Nephron progenitor cell (in vitro differentiated cells): ENCODE measurements at places on chromosomes 5 and 9.

- no peak for DNase-seq
Observed at GRCh38 chr9:119792242-119792641, 423.0 kb upstream of the BRINP1 start.

- DNase-seq = no peak
Observed at GRCh38 chr5:171597946-171598640, 178.6 kb downstream of the FGF18 start.

- DNase-seq = no peak
Observed at GRCh38 chr5:84393969-84394368, 9.3 kb upstream of the EDIL3 start.

DNA sequence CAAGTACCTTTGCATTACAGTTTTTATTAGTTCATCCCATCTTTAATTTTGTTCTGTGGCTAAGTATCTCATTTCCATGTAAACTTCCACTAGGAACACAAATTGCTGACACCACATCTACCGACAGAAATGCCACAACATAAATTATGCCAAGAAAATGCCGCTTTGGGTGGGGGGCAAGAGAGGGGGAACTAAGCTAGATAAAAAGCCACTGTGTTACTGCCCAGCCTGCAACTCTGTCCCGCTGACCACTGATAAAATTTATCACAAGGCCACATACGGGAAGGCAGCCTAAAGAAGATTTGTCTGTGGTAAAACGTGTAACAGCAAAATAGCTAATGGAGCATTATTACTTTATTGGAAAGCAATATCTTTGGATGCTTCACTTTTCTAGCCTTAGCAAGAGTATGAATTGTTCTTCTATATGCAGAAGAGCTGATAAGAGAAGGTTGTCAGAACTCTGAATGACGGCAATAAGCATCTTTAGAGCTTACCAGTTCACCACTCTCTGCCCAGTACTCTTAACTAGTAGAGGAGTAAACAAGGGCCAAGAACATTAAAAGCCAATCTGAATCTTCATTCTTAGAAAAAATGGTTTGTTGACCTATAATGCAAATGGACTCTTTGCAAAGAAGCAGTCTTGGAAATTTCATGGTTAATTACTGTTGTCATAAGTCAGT lies 172.2 kb upstream of the MEF2C start:
- no peak for DNase-seq

GRCh38 chr5:132098151-132098594 lies 24.6 kb downstream of the CSF2 start:
- no peak for DNase-seq

DNA sequence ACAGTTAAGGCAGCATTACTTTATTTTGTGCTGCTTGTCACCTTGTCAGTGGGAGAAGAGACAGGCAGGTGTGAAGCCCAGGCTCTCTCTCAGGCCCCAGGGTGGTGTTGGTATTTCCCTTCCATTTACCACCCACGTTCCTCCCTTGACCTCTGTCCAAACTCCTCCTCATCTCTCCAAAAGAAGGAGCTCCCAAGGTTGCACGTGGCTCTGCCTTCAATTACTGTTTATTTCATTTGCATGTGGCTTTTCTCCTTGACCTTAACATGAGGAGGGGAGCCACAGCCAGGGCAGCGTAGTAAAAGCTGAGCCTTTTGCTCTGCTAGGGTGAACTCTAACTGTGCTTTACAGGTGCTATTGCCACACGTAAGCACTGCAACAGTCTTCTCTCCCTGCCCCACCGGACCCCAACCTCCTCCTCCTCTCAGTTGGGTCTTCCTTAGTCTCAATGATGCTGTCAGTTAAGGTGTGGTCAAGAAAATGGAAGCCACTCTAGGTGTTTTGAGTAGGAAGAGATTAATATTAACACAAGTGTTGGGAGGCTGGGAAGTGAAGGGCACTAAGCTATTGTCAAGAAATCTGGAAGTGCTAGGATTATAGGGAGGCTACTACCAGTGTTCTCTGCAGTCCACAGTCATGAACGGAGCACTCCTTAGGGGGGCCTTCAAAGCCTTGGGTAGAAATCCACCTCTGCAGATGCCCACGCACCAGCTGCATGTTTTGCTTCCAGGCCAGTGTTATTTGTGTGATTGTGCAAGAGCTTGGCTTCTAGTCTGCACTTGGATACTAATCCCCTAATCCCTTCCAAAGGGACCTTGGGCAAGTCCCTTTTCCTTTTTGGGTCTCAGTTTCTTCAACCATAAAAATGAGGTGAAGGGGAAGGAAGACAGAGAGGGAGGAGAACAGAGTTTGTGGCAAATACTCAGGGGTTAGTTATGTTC lies 3.9 kb upstream of the ALDH1B1 start:
- no peak for DNase-seq

DNA sequence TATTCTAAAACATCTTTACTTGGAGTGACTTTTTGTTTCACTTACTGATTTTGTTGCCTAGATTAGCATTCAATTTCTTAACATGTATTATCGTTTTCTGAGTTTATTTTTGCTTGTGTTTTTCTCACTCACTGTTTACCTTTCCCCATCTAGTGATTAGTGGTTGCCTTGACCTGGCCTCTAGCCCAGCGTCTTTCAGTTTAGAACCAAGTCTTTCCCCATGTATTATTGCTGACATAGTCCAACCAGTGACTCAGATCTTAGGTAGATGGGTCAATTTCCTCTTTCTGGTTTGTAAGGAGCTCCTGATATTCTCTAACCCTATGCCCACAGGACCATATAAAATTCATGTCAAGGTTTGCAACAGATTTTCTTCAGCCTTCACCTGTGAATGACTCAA lies 135.5 kb downstream of the PRR16 start:
- DNase-seq = no peak

DNA sequence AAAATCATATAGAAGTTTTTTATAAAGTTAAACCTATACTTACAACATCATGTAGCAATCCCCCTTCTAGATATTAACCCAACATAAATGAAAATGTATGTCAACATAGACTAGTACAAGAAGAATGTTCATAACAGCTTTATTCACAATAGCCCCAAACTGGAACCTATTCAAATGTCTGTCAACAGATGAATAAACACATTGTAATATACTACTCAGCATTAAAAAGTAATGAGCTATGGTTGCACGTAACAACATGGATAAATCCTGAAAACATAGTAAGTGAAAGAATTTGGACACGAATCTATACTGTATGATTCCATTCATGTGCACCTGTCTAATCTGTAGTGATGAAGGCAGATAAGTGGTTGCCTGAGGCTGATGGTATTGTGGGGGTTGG lies 73.9 kb downstream of the CSNK1G3 start:
- no peak for DNase-seq

DNA sequence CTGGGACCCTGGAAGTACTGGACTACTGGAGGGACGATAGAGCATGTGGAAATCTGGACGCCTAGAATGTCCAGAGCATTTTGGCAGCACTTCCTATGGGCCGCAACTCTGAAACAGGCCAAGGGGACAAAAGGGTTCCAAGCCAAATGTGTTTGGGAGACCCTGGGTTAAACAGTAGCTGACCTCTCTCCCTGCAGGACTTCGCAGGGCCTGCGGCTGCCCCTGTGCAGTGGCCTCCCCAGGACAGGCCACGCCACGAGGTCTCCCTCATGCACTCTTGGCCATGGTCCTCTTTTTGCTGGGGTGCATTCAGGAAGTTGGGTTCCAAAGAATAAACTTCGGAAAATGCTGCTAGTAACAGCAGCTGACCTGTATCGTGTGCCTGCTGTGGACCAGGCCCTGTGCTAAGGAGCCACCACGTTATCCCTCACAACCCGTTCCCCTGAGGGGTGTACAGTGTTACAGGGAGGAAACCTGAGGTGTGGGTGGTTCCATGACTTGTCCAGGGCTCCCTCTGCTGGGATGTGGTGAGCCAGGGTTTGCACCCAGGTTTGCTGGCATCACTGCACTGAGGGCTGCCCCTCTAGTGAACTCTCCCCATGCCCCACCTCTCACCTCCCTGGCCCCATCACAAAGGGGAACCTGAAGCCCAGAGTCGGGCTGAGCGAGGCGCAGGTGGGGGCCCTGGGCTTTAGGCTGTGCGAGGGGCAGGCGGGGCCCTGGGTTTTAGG lies 79.4 kb downstream of the AMBP start:
- DNase-seq = no peak

- no peak for DNase-seq
Observed at GRCh38 chr5:103375350-103375749, 116.8 kb downstream of the MACIR start.

DNA sequence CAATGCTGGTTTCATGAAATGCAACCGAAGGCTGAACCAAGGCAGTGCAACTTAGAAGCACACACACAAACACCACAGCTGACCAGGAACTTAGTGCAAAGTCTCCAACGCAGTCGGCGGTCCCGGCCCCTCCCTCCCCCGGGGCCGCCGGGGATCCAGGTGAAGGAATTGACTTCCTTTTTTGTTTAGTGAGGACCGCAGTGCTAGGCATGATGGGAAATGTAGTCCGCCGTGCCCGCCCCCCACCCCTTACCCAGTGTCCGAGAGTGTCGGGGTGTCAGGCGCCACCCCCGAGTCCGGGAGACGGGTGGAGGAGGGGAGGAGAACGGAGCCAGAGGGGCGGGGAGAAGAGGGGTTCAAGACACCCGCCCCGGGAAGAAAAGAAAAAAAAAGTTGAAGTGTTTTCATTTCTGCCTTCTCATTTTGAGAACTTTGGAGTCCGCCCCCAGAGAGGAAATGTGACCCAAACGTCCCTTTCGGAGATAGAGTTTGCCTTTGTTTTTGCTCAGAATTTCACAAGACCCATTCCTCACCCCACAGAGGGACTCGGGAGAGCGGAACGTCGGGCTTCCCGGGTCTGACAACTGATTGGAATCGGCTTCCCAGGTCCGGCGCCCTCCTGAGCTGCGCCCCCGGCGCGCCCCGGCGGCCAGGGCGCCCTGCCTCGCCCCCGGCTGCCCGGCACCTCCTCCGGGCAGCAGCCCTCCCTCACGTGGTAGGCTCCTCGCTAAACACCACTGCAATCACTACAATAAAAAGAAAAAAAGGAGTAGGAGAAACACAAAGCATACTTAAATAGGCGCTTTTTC lies 2.0 kb downstream of the IER5L start:
- DNase-seq = peak; percentile 74

DNA sequence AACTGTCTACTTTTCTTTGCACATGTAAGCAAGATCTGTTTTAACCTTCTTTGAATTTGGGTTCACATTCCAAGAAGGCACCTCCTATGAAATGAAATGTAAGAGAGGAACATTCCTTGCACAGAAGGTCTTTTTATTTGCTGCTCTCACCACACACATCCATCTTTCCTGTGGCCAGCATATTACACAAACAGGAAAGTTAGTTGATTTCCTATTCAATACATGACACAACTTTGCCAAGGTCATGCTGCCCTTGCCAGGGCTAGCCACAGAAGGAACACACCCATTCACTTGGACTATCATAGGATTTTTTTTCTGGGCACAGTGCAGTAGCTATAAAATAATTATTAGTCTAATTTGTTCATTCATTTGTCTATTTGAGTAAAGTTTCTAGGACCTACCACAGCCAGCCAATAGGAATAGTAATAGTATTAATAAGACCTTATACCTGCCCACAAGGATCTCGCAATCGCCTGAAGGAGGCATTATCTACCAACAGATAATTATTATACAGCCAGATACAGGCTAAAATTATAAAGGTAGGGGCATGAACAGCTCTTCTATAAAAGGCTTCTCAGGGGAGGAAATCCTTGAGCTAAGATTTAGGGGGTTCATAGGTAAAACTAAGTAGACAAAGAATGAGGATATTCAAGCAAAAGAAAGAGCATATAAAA lies 78.1 kb upstream of the NREP start:
- no peak for DNase-seq

GRCh38 chr5:1318659-1319251 lies 23.9 kb upstream of the TERT start:
- DNase-seq = no peak

DNA sequence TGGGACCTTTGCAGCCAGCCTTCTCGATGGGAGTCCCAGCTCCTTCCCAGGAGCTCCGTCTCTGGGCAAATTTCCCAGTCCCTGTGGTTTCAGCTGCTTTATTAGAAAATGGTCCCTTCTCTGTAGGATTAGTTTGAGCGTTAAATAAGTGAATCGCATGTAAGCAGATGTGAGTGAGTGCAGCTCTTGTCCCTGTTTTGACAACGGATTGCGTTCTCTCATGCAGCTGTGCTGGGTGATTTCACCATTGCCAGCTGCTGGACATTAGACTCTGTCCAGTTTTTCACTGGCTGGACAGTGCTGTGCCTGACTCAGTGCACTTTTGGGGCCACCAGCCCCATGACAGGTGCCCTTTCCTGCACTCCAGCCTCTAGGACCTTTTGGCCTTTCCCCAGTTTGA lies 11.6 kb upstream of the CEL start:
- DNase-seq = no peak

DNA sequence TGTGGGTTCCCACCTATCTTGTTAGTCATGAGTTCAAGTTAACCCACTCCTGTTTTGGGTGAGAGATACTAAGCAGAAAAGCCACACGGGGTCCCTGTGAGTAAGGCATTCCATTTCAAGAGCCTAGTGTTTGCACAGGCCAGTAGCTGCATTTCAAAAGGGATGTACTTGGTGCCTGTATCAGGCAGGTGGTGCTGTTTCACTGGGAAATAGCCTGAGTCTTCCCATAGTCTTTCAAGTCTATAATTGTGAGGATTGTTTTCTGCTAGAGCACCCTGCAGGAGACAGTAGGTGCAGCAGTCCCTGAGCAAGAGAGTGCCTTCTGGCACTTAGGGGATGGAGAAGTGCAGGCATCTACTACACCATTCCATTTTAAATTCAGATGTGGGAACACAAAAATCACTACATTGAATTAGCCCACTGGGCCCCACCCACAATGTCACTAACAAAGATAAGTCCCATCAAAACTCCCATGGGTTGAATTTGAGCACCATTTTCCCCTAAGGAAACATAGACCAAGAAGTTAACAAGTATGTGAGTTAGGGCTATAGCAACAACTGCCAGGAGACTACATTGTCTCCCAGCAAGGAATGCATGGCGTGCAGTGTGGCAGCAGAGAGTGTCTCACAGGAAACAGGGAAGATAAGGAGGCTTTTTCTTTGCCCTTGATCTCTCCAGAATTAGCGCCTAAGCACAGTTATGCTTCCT lies 263.2 kb downstream of the COX7C start:
- peak; percentile 30 for DNase-seq

- peak; percentile 60 for DNase-seq
Observed at GRCh38 chr5:68169903-68170302, 45.7 kb upstream of the PIK3R1 start.

- DNase-seq = no peak
Observed at GRCh38 chr9:7318920-7319319, 480.7 kb downstream of the DMAC1 start.

GRCh38 chr9:137688261-137688660 lies 69.5 kb downstream of the EHMT1 start:
- no peak for DNase-seq

DNA sequence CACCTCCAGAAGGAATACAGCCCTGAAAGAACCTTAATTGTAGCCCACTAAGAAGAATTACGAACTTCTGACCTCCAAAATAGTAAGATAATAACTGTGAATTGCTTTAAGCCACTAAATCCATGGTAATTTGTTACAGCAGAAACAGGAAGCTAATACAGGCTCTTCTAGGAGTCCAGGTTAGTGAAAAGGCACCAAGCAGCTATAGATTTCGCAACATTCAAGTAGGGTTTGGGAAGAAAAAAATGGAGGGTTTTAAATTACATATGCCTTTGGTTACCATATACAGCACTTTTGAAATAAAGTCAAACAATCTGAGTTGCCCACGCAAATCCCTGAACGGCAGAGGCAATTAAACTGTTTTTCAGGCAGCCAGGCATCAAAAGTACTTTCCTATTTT lies 1.7 kb upstream of the ACTL7A start:
- DNase-seq = no peak

GRCh38 chr9:76090909-76091308 lies 200.4 kb downstream of the PCSK5 start:
- no peak for DNase-seq
